Small intestine (tissue), 16 donors: ENCODE measurements at places on chromosomes 4 and X.

DNA sequence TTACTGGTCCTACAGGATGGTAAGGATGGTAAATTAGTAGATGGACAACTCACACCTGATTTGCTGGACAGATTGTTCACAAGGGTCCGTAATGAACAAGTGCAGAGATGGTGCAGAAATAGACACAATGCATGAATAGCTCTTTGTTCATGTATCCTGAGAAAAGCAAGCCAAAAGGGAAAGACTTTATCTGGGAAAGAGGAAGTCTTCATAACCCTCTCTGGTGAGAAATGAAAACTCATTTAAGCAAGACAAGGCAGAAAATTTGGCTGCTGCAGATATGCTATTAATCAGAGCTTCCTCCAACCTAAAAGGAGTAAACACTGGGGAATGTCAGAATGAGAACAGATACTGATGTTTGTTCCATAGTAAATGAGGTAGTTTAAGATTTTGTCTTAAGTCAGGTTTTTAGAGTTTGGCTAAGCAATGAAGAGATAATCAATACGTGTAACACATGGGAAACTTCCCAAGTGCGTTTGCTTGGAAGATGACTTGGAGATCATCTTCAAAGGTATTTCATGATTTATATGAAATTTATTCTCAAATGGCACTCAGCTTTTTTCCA lies 152.4 kb upstream of the BMPR1B start:
- no peak for DNase-seq

- no peak for DNase-seq
Observed at GRCh38 chr4:152894673-152895072, 41.5 kb upstream of the FHDC1 start.

- DNase-seq: no peak
Observed at GRCh38 chr4:165963621-165964020, 90.6 kb downstream of the TLL1 start.

- DNase-seq: no peak
Observed at GRCh38 chr4:183940864-183941263, 35.8 kb downstream of the STOX2 start.

DNA sequence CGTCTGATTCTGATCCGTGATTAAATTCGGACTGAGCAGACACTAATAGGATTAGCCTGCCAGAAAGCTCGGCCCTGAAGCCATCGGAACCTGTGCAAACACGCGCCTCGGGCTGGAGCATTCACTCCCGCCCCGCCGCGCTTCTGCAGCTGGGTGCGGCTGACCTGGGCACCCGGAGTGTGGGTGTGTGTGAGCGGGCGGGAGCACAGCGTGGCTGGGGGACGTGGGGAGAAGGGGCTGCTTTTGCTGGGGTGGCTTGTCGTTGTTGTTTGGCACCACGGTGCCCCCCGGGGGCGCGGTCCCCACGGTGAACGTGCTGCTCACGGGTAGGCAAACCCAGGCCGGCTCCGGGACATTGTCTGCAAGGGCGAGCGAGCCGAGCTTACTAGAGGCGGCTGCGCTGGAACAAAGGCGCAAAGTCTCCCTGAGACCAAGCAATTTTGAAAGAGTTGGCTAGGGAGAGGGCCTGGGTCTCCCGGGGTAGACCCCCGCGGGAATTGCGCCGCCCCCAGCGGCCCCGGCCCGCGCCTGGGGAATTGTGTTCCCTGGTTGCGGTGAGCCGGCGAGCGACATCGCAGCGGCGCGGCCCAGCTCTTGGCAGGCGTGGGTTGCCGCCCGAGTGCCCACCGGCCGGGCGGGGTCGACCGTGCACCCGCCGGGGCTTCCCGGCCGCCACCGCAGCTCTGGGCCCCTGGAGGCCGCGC lies 1.4 kb downstream of the MAMLD1 start:
- DNase-seq: peak; percentile 52

GRCh38 chr4:176432811-176433540 lies 113.2 kb downstream of the SPCS3 start:
- DNase-seq: no peak

GRCh38 chr4:25449270-25449669 lies 72.2 kb downstream of the ANAPC4 start:
- DNase-seq: no peak

DNA sequence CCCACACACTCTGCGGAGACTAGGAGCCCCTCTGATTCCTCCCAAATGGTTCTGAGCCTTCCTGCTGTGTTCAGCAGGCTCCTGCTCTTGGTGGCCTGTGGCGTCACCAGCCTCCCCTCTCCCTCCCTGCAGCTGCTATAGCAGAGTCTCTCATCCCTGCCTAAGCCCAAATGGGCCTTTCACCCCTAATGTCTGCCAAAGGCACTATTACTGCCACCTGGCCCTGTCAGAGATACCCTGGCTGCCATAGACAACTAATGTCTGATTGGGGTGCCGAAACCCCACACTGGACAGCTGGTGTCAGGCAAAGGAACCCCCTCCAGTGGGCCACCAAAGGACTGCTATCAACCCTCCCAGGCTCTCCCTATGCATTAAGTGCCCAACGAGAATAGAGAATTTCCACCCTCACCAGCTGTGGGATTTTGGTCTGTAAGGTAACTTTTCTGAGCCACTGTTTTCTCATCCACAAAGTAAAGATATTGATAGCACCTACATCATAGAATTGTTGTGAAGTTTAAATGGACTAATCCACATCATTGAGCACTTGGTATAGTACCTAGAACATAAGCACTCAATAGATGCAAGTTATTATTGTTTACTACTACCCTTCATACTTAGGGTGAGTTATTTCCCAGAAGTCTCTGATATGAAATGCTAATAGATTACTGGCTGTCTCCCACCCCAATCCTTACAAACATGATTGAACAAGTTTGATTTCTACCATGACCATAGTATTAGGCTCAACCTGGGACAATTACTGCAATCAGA lies 421.3 kb downstream of the MID1IP1 start:
- DNase-seq: no peak

- no peak for DNase-seq
Observed at GRCh38 chr4:150600812-150601445, 19.0 kb downstream of the MAB21L2 start.

DNA sequence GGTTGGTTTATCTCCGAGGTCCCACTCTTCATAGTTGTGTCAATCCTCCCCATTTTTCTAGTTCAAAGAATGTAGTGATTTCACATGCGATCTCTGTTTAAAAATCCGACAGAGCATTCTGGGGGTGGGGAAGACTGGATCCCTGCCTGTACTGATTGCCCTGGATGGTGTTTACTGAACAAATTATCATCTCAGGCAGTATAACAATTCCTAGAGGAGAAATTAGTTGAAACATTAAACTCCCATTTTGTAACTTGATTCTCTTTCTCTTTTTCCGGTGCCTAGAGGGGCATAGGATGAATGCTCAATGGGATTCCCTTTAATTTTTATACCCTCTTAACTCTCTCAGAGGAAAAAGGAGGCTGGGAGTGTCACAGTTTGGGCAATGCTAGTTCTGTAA lies 10.0 kb upstream of the CWH43 start:
- no peak for DNase-seq

DNA sequence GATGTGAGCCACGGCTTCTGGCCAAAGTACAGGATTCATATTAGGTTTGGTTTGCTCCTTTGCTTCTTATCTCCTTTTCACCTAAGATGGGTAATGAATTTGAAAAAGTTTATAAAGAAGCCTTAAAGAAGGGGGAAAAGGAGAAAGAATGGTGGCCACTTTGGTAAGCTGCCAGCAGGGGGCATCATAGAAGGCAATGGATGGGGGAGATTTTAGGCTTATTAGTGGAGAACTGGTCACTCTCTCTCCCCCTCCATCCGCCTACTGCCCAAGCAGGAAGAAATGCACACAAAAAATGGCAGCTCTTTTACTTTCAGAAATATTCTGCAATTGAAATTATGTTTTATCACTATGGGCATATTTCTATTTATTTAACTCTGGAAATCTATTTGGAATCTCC lies 32.0 kb downstream of the SPARCL1 start:
- no peak for DNase-seq

- no peak for DNase-seq
Observed at GRCh38 chr4:149203256-149204001, 612.2 kb downstream of the IQCM start.

GRCh38 chr4:98686043-98686707 lies 27.8 kb upstream of the TSPAN5 start:
- DNase-seq: no peak

DNA sequence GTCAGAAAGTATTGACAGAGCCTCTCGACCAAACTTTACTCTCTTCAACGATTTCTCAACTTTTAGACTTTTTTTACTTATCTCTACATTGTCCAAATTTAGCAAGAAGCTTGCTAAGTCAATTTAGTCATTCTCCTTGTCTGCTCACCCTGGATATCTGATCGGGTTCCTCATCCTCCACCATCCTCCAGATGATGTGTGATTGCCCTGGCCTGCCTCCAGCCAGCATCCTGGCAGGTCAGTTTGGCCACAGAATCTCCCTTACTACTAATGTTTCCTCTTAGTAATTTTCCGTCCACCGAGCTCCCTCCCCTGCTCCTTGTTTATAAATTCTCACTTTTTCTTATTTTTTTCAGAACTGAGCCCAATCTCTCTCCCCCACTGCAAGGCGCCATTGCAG lies 167.9 kb upstream of the ZFP42 start:
- DNase-seq: no peak

DNA sequence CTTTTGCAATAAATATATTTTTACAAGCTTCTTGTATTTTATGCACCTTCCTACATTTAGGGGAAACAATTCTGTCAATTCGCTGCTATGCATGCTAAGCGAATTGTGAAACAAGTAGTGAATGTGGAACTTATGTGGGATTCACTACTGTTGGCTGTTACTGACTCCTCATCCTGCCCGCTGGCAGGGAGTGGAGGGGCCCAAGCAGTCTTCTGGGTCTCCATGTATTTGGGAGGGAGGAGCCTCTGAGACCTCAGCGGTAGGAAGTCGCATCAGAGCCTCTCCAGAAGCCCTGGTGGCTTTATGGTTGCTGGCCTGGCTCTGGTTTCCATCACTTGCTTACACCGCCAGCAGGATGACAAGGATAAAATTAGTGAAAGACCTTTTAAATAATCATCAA lies 3.7 kb upstream of the SETD7 start:
- no peak for DNase-seq

DNA sequence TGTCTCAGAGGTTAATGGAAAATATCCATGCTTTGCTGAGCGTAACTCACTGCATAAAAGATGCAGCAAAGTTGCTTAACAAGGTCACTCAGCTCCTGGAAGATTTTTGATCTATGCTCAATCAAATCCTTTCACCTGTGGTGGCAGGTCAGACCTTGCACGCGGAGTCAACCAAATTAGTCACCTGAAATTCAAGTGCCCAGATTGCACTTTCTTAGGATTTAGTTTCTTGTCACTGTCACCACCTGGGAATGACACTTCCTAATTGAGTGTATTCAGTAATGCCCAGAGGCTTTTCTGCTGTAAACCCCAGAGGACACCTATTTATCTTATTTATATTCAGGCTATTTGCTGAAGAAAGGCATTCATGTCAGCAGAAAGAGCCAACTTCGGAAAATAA lies 215.8 kb upstream of the SMIM31 start:
- no peak for DNase-seq

DNA sequence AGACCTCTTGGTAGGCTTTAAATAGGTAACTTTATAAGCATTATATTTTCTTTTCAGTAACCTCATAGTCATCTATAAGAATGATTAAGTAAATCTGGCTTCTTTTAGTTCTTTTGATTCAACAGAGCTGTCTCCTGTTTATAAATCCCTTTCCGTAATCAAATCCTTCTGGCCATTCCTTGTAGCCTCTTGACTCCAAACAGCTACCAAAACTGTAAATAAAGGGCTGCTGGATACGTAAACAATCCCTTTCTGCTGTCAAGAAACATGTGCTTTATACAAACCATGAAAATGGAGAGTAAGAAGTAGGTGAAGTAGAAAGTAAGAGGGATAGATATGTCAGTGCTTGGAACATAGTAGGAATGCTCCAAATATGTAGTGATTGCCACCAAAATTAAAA lies 183.2 kb upstream of the CASK start:
- no peak for DNase-seq

GRCh38 chr4:134365852-134366251 lies 164.3 kb upstream of the PABPC4L start:
- no peak for DNase-seq

DNA sequence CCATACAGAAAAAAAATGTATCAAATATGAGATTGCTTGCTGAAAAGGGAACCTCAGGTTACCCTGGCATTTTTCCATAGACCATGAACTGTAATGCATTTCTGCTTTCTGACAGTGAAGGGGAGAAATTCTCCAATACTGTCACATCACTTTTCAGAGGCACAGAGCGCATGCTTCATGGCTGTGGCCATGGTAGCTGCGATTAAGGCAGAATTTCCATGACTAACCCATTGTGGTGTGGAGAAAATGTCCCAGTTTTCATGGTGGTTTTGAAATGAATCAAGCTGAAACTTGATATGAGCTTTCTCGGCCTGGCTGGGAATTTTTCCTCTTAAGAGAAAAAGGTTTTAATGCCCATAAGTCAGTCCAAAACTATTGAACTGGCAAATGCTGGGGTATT lies 39.5 kb upstream of the MAP3K15 start:
- DNase-seq: no peak

DNA sequence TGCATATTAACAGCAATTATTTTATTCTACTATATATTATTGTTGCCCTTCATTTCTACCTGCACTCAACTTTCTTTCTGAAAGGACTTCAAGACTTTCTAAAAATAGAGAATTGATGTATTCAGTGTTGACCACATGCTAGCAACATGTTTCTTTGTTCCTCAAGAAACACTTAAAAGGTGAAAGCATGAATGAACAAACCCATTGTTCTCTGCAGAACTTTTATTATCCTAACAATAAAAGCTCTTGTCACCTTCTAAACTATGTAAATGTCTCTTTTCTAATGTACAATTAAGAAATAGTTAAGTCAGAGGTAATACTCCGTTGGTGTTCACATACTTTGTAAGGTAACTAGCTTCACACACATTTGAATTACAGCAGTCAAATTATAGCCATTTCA lies 638.7 kb downstream of the FSTL5 start:
- no peak for DNase-seq

GRCh38 chrX:135535077-135535940 lies 14.8 kb downstream of the INTS6L start:
- no peak for DNase-seq

DNA sequence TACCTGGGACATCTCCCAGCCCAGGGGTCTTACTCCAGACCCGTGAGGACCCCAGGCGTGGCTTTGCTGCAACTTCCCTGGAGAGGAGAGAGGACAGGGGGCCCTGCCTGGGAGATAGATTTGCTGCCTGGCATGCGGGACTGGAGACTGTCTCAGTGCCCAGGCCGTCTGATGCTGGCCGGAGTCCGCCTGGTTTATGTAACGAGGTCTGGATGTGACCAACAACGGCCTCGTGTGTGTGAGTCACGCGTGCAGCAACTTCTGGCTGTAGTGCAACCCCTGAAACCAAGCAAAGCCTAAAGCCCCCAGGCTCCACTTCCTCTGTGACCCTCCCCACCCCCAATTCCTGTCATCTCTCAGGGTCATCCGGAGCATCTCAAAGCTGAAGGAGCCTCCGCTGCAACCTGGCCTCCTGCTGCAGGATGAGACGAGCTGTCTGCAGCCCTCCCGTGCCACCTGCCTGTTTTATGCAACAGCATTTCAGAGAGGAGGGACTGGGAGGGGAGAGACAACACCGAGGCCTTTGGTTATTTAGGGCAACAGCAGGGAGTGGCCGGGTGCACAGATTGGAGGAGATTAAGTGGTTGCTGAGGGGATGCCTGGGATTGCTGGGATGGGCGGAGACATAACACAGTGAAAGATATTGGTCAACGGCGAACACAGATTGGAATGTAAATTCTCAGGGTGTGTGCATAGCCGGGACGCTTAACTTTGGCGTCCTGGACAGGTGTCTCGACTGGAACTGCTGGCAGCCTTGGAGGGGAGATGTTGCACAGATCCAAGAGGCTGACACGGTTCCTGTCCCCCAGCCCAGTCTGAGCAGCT lies 16.0 kb downstream of the XG start:
- DNase-seq: peak; percentile 49

- DNase-seq: peak; percentile 9
Observed at GRCh38 chr4:73740353-73740778, at the start of gene CXCL8. TSS of gene CXCL8 (plus strand) at chr4:73740569. CDS start at chr4:73740659, 90 bp downstream.
